Activated CD4-positive, CD25-positive, alpha-beta regulatory T cell (primary cell): ENCODE measurements at places on chromosomes 4 and X.

GRCh38 chr4:83438719-83439118 lies 16.9 kb downstream of the HELQ start:
- no peak for DNase-seq

- no peak for DNase-seq
Observed at GRCh38 chr4:139658185-139658584, 7.4 kb upstream of the MGST2 start.

GRCh38 chr4:95869961-95870500 lies 30.1 kb downstream of the PDHA2 start:
- DNase-seq: no peak

- no peak for DNase-seq
Observed at GRCh38 chrX:57822818-57823217, 87.4 kb downstream of the ZXDA start.

GRCh38 chr4:40562681-40563080 lies 67.0 kb downstream of the RBM47 start:
- no peak for DNase-seq

GRCh38 chr4:112861691-112862674 lies 187.5 kb upstream of the ANK2 start:
- DNase-seq: no peak

GRCh38 chr4:165512424-165512823 lies 133.6 kb downstream of the CPE start:
- DNase-seq: no peak

DNA sequence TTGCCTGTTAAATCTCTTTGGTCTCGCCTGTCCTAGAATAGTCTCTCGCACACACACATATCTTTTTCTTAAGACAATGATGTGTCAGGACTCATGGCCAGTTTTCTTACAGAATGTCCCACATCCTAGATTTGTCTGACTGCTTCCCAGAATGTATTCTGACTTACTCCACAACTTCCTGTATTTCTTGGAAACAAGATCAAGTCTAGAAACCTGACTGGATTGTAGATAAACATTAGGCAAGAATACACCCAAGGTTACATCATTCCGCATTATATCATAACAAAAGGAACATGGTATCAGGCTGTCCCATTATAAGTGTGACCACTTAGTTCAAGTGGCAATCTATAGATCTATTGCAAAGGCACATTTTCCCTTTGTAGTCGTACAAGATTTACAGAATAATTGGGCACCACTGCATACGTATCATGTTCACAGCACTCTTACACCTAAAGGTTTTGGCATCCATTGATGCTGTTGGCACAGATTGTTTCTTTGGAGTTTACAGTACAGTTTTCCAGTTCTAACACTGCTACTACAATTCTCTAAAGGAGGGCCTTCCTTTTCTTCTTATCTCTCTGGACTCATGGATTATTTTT lies 56.4 kb downstream of the FBXW7 start:
- DNase-seq: no peak

DNA sequence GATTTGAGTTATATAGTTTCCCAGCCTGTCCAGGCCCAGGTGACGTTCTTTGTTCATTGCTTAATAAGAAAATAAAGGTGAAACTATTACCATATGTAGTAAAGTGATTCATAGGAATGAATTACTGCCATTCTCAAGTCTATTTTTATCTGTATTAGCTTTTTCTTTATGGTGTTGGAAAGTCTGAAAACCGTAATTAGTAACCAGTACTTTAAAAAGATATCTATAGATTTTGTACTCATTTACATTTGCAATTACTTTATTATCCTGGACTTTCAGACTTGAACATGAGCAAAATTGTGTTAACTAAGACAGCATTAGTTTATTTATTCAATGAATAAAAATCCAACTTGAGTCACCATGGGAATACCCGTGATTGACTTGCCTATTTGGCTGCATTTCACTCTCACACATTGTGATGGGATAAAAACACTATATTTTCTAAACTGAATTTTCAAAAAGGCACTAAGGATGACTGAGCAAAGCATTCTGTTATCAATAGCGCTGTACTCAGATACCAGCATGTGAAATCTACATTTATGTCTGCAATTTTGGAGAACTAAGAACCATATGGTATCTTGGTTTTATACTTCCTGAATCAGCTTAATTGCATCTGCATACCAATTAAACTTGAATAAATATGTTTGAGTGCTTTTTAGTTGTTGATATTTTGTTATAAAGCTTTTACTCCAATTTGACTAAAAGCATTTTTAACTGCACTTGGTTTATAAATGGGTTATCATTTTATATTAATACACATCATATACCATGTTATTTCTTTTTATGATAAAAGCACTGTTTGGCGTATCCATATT lies 154.6 kb downstream of the CCSER1 start:
- no peak for DNase-seq

GRCh38 chr4:172390331-172390730 lies 577.1 kb downstream of the GALNTL6 start:
- no peak for DNase-seq

DNA sequence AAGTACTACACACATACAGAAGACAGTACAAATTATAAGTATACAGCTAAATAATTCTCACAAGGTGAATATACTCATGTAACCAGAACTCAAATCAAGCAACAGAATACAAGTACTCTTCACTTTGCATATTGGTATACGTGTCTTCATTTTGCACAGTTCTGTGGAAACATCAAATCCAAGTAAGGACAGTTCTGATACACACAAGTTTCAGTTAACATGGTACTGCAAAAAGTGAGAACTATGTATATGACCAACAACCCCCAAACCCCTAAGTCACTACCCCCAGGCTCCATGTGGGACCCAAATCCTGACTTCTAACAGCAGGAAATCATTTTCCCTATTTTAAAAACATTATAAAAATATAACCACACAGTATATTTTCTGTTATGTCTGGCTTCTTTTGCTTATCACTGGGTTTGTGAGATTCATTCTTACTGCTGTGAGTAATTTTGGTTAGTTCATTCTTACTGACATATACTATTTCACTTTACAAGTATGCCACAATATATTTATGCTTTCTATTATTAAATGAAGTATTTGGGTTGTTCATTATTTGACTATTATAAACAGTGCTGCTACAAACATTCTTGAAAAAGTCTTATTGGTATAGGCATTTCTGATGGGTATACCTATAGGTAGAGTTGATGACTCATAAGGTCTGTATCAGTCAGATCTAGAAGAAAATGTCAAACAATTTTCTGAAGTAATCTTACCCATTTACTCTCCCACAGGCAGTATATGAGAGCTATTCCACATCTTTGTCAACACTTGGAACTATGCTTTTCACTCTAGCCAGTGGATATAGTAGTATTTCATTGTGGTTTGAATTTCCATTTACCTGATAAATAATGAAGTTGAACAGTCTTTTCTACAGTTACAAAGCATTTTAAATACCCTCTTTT lies 47.0 kb downstream of the SCLT1 start:
- no peak for DNase-seq

- DNase-seq: no peak
Observed at GRCh38 chr4:10117359-10118047, 904 bp upstream of the WDR1 start.

GRCh38 chr4:67158666-67159065 lies 386.6 kb downstream of the CENPC start:
- no peak for DNase-seq

- DNase-seq: no peak
Observed at GRCh38 chr4:54954656-54955388, 170.6 kb downstream of the KDR start.

- DNase-seq: no peak
Observed at GRCh38 chr4:17545374-17546140, 30.6 kb downstream of the CLRN2 start.

DNA sequence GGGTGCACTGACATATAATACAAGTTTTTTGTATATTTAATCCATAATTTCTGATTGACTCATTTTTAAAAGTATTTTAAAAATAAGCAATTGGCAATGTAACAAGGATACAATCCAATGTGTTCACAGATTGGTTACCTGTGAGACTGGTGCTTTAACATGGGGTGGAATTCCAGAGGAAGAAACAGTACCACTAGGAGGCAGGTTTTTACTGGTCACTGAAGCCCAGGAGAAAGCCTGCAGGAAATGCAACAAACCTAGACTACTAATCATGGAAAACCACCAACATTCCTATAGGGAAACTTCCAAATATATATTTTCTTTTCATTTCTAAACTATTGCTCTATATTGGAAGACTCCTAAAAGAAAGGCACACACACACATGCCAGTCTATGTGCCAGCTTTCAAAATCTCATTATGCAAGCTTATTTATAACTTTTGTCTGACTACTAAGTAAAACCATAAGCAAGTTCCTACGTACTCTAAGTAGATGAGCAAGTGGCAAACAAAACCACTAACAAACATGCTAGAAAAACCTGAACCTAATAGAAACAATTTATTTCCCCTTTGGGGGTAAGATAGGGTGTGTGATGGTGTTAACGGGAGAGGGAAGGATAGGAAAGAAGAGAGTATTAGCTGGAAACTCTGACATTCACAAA lies 19.2 kb downstream of the G3BP2 start:
- DNase-seq: no peak

- no peak for DNase-seq
Observed at GRCh38 chr4:140839888-140840790, 84.0 kb upstream of the TBC1D9 start.

DNA sequence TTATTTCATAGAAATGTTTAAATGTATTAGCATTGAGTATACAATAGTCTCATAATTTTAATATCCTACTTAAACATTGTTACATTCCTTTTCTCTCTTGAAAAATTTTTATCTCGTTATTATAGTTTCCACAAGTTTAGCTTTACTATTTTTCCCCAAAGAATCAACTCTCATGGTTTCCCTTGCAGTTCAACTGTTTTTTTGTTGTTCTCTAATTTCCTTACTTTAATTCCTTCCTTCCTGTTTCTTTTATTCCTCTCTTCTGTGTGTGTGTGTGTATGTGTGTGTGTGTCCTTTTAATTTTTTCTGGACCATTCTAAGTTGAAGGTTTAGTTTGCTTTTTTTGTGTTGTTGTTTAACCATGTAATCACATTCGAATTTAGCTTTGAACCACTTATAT lies 171.1 kb downstream of the GASK1B start:
- DNase-seq: no peak

GRCh38 chrX:108064001-108064400 lies 19.1 kb downstream of the VSIG1 start:
- no peak for DNase-seq

DNA sequence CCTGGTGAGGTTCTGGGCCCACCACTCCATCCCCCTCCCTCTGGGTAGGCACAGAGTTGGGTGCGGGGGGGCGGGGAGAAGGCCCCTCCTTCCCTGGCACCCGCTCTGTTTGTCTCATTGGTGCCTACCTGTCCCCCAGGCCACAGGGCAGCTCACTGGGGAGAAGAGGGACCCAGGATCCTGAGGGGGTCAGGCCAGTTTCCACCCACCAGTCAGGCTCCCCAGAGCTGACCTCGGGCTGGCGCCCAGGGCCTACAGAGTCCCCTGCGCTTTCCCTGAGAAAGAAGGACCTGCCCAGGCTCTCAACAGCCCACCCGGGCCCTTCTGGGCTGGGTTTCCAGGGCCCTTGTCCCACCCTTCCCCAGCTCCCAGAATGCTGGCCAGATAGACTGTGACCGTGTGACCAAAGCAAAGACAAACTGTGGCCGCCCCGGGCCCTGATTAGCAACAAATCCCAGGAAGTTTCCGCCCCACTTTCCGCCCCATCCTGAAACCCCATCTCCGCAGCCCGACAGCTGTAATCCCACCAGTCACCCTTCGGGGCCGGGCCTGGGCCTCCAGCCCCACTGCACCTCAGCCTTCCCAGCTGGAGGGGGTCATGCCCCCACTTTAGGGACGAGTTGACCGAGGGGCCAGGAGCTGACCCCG lies 33.8 kb upstream of the FGFR3 start:
- no peak for DNase-seq

DNA sequence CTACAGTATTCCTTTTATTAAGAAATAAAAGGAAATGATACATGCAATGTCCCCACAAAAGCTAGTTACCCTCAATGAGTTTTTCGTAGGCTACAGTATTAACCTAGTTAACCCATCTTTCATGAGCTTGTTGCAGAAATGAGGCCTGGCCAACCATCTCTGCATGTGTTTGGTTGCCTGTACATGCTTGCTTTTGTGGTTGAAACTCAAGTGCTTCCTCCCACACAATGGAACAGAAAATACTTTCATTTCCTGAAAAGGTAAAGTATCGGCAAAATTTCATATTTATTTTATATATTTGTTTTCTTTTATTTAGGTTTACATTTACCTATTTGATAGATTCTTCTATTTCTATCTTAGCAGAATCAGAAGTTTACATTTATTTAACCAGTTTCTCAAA lies 214.6 kb upstream of the FAM241A start:
- no peak for DNase-seq

DNA sequence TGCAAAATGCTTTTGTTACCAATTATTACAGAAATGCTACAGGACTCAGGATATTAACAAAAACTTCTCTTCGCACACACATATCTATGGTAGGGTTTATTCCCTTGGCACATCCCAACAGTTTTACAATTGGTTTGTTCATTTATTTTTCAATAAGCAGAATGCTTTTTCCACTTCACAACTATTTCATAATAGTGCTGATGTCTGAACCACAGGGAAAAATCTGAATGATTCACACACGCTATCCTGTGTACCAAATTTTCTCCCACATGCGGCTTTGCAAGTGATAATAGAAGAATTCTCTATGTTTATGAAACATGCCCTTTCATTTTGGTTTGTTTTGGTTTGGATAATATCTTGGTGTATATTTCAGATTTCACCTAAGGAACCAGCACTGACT lies 725.7 kb upstream of the TENM3 start:
- DNase-seq: no peak

GRCh38 chr4:48300004-48300403 lies 30.4 kb upstream of the TEC start:
- DNase-seq: no peak

GRCh38 chr4:38572793-38573192 lies 91.2 kb upstream of the KLF3 start:
- DNase-seq: no peak

DNA sequence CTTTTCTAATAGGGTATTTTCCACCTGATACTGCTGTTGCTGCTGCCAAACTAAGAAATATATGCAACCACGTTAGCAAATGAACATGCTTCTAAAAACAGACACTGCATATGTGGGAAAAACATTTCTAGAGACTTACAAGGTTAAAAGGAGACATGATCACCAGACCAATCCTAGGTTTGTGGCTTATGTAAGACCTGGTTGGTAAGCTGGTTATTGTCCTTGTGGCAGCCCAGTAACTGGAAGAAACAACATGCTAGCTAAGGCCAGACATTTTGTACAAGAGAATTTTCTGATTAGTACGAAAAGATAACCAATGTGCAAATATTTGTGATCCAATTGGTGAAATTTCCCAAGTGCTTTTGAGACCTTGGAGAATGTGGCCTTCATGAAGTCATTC lies 112.0 kb downstream of the AFF2 start:
- no peak for DNase-seq

GRCh38 chr4:133856731-133857355 lies 344.7 kb downstream of the PABPC4L start:
- DNase-seq: no peak

DNA sequence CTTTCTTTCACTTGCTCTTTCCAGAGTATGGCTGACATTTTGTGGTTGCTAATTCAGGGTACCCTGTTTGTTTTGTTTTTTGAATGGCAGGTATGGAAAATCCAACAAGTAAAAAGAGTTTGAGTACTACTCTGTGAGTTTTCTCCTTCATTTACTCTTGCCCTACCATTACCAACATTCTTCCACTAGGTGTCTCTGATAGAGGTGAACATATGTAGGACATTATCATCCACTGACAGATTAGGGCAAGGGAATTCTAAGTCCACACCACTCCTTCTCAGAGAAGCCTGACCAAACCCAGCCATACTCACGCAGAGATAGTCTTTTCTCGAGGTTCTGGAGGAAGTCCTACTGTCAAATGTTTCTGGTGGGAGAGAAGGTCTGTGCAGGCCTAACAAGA lies 36.7 kb upstream of the HDAC8 start:
- no peak for DNase-seq

- no peak for DNase-seq
Observed at GRCh38 chr4:107619731-107620130, 100.3 kb downstream of the PAPSS1 start.
